Stimulated activated CD8-positive, alpha-beta memory T cell treated with anti-CD3 and anti-CD28 coated beads, Interleukin-15, amount 100 ng/mL, for 1 hour (primary cell): ENCODE measurements at places on chromosomes 13 and 19.

GRCh38 chr13:29978211-29978610 is 127.8 kb upstream of the UBL3 start:
- DNase-seq = no peak

GRCh38 chr13:102020611-102021216 is 381.1 kb downstream of the FGF14 start:
- DNase-seq = no peak

DNA sequence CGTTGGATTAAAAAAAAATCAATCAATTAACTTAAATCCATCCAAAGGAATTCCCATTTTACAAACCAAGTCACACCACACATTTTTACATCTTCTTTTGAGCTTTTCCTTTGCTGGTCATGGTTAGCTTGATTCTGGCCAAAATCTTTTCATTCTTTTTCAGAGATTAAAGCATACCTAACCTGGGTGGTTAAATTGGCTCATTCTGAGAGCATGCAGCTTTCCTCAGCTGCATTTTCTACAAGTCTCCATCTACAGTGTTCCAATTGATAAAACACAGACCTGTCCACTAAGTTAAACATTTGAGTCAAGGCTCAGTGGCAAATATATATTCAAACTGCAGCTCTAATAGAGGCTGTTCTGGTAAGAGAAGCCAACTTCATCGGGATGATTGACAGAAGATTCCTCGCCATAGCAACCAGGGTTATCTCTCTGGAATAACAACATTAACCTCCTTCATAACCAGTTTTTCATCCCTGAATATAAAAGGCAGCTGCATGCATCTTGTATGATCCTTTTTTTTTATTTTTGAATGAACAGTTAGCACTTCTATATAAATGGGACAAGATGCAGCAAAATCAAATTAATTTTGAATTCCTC is 106.2 kb downstream of the DNAJC15 start:
- no peak for DNase-seq

- DNase-seq = no peak
Measured at GRCh38 chr19:56840451-56841192, at the start of the genes PEG3 and ZIM2. Gene PEG3, minus strand, starts transcription at chr19:56840726. Its CDS starts 16,071 bp downstream, at chr19:56824655. Gene ZIM2, minus strand, starts transcription at chr19:56840726. Its CDS starts 16,449 bp downstream, at chr19:56824277.

DNA sequence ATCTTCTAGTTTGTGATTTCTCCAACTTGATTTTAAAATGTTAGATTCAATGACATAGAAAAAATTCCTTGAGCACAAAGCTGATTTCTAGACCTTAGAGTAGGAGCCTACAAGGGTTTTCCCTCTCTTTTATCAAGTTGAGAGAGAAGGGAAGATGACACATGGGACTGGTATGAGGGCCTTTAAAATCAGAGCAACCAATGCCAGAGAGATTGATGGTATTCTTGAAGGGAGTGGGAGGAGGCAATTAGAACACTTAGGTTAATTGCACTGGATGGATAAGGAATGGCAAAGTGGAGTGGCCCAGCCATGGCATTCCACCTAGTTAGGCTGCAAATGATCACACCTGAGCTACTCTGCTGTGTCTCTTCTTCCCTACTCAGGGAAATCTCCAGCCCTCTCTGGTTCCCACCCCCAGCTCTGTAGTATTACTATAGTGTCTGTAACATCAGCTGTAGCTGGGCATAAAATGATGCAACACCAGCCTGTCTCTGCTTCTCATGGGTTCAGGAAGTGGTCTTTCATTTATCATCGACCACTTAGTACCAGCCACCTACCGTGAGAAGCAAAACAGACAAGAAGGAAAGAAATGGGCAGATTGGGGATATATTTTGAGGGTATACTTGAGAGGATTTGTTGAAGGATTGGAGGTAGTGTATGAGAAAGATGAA is 333.6 kb downstream of the DLEU7 start:
- DNase-seq = no peak

DNA sequence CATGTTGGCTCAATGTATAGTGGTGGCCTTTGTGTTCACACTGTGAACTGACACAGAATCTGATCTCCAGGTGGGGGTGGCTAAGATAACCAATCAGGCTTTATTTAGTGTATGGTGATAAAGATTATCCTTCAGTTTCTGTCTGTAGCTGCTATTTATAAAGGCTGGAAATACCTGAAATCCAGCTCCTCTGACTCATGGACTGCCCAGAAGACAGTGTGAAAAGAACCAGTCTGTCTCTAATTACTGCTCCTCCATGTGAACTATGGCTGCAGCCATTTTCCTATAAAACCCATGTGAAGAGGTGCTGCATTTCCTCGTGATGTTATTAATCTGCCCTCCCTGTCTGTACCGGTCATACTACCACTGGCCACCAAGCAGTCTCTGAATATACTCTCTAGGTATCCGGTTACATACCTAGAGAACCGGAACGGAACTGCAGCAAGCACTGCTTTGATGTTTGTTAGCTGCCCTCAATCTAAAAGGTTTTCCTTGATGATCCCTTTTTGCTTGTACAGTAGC is 238.0 kb downstream of the LHFPL6 start:
- DNase-seq = no peak

DNA sequence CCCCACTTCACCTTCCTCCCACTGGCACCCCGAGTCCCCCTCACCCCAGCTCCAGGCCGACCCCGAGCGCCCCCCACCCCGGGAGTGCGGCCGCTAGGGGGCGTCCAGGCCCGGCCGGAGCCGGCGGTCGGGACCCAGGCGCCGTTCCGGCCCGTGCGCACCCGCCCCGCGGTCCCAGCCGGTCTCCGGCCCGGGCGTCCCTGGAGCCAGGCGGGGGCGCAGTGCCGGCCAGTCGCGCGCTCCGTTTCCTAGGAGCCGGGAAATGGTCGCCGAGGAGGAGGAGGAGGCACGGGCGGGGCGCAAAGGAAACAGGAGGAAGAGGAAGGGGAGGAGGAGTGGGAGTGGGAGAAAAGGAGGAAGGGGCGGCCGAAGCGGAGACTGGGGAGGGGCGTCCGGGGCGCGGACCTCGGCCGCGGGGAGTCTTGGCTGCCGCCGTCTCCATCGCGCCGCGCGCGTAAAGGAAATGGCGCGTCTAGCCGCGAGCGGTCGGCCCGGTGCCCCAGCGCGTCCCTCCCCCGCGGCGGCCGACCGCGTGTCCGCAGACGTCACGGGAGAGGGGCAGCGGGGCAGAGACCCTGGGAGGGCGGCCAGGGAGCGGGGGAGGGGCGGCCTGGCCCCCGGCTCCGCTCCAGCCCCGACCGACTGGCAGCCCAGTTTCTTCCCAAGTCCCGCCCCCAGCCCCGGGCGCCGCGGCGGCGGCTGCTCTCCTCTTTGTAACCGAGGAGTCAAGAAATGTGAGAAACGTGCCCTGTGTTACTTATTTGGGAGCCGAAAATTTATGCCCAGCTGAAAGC is 1.1 kb upstream of the KCTD15 start:
- DNase-seq = no peak

GRCh38 chr13:46647512-46648065 is 94.6 kb downstream of the LRCH1 start:
- DNase-seq = no peak
